ENCODE measurements at places on chromosomes 4 and X.

DNA sequence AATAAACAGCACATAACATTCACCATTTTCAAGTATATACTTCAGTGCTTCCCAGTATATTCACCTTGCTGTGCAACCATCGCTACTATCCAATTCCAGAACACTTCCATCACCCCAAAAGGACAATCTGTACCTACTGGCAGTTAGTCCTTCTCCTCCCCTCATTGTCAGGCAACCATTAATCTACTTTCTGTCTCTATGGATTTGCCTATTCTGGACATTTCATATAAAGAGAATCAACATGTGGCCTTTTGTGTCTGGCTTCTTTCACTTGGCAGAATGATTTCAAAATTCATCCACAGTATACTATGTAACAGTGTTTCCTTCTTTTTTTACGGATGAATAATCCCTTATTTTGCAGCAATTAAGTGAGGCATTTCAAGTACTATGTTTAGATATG is 189.4 kb downstream of the FBXW7 start:
- DNase-seq: no peak

DNA sequence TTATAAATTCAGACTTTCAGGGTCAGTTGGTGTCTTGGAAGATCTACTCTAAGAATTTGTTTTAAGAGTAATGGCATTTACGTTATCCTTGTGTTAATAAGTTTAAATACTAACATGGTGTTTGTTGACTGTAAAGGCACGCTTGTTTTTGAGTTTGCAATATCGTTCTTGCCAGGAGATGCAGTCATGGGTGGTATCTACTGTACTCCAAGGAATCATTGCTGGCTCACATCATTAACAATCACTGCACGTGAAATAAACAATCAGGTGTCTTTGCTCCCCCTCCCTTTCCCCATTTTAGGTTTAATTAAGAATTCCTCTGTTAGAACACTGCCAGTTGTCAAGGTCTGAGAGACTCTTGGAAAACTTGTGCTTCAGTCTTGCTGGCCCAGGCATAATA is 1.6 kb downstream of the HHIP start:
- no peak for DNase-seq

GRCh38 chrX:10175319-10175871 is 18.6 kb downstream of the CLCN4 start:
- no peak for DNase-seq

DNA sequence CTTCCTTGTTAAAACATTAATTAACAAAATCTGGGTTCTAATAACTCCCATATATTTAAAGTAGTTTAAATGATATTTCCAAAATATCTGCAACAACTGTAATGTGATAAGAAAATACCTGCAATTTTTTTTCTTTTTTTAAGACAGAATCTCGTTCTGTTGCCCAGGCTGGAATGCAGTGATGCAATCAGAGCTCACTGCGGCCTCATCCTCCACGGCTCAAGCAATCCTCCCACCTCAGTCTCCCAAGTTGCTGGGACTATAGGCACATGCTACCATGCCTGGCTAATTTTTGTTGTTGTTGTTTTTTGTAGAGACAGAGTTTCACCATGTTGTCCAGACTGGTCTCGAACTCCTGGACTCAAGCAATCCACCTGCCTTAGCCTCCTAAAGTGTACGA is 45.7 kb upstream of the NSUN7 start:
- no peak for DNase-seq

DNA sequence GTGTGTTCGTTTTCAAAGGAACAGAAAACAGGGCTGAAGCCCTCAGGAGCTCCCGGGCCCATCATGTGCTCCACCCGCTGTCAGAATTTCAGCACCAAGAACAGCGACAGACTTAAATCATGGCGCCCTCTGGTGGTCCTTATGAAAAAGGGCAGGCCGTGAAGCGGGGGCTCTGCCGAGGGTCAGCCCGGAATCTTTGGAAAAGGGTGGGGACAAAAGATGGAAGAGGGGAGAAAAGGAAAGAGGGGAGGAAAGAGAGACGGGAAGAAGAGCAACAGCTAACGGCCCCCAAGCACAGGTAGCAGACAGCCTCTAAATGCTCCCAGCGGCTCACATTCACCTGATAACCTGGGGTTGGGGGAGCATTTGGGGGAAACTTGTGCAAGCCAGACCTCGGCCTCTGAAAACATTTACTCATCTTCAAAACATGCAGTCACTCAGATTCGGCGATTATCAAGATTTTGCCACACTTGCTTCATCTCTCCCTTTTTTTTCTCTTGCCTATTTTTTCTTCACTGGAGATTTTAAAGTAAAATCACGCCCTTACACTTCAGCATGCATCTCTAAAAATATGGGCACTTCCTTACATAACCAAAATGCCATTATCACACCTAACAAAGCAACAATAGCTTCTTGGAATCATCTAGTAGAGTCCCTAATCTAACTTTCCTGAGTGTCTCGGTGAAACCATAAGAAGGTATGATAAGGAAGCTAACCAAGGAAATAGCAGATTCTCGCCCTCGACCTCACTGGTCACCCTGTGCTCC is 28.1 kb upstream of the MAN2B2 start:
- DNase-seq: peak; percentile 72

- DNase-seq: no peak
Measured at GRCh38 chrX:16137416-16138107, 14.2 kb downstream of the GRPR start.

DNA sequence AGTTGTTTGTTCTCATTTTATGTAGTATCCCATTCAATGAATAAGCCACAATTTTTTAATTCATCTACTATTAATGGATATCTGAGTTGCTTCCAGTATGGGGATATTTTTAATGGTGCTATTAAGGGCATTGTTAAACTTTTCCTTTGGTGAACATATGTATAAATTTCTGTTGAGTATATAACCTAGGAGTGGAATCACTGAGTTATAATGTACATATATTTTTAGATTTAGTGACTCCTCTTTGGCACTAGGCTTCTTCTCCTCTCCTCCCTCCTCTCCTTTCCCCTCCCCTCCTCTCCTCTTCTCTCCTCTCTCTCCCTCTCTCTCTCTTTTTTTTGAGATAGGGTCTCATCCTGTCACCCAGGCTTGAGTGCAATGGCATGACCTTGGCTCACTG is 26.4 kb downstream of the RBM47 start:
- no peak for DNase-seq

- no peak for DNase-seq
Measured at GRCh38 chrX:115413246-115413878, 123.8 kb downstream of the LUZP4 start.

- DNase-seq: no peak
Measured at GRCh38 chr4:68489338-68489737, 42.1 kb downstream of the TMPRSS11E start.

- no peak for DNase-seq
Measured at GRCh38 chr4:81195475-81195874, 19.5 kb downstream of the PRKG2 start.

GRCh38 chr4:147247579-147247978 is 233.3 kb upstream of the EDNRA start:
- no peak for DNase-seq

DNA sequence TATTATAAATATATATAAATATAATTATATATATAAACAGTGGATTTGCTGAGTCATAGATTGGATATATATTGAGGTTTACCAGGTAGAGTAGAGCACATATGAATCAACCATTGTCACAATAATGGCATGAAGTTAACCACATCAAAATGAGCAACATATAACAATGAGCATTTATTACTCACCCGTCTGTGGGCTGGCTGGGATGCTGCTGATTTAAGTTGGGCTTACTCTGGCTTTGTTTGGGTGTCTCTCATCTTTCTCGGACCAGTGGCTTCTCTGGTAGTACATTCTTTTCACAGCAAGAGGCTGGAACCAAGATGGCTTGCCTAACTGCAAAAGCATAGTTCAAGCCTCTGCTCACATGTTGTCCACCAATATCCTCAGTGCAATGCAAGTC is 111.7 kb upstream of the TAPT1 start:
- no peak for DNase-seq

- peak; percentile 26 for DNase-seq
Measured at GRCh38 chr4:22029803-22030202, 81.2 kb upstream of the KCNIP4 start.

DNA sequence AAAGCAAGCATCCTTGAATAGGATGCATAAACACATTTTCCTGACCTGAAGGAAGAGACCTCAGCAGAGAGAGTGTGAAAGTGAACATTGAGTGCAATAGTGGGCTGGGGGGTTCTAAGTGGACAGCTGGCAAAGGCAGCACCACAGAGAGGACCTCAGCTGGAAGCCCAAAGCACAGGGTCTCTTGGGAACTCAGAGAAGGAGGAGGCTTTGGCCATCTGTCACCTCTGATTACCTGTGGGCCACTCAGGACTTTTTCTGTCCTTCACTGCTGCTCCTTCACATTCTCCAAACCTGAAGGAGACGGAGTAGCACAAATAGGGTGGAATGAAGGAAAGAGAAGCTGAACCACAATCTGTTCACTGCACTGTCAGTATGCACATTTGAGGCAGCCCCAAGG is 37.9 kb upstream of the FAT4 start:
- DNase-seq: no peak

DNA sequence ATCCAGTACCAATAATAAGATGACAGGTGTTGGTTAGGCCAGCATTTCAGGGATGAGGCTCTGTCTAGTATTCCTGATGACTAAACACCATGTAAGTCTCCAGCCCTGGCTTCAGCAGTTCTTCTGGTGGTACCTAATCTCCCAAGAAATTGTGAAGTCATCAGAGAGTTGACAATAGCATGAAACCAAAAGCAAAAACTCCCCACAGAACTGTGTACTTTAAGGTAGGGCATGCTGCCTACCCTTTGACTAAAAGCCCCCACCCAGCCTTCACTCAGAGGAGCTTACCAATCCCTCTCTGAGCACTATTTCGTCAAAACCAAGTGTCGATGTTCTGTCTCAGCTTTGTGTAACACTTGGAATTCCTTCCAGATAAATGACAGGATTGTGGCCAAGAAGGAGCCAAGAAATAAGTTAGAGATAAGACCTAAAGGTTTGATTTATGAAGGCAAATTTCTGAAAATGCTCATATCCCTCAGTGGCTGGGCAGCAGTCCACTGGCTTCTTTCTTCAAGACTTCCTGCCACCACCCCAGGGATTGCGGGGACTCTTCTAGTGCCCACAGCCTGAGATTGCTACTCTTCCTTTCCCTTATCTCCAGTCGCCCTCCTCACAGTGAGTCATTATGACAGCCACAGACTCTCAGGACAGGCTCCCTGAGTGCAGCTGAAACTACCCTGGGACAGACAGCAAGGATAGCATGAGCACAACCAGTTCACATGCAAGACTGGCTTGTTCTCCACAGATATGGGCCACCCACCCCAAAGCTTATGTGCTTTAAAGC is 67.3 kb upstream of the LHFPL1 start:
- DNase-seq: no peak

DNA sequence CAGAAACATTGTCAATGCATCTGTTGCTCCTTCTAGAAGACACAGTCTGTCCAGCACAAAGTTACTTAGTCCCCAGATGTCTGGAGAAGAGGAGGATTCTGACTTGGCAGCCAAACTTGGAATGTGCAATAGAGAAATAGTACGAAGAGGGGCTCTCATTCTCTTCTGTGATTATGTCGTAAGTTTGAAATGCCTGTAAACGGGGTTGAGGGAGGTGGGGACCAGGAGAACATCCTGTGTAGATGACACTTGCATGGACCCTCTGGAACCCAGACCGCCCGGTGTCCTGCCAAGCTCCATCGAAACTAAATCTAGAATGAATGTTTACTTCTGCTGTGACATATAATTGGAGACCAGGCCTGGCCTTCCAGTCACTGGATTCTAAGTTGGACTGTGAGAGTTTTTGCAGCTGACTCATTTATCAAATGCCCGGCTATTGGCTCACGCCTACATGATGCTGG is 45.0 kb upstream of the MSANTD1 start:
- DNase-seq: no peak

DNA sequence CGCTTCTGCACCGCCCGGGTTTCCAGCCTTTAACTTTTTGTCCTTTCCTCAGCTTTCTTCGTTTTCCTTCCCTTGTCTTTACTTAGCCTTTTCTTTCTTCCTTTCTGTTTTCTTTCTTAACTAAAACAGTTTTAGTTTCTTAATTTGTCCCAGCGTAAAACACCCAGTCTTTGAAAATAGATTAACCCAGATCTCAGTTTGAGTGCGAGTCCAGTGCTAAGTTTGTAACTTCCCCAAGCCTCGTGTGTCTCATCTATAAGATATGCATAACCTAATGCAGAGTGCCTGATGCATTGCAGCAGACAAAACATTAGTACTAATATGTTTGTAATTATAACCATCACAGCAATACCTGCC is 460 bp upstream of the GEMIN8 start:
- no peak for DNase-seq

DNA sequence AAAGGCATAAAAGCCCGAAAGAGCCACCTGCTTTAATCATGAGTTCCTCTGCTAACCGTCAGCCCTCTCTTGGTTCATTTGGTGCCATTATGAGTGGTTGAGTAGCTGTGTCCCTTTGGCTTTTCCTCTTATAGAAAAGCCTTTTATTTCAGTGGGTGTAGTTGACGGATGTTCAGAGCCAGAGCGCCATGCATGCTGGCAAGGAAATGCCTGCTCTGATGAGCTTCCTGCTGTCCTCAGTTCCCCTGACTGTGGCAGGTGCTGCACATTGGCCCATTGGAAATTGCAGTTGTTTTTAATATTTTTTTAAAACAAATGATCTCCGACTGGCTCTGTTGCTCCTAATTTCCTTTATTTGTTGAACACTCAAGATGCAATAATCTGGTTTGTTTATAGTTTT is 77.3 kb upstream of the LIMCH1 start:
- DNase-seq: no peak

- DNase-seq: peak; percentile 58
Measured at GRCh38 chr4:1855333-1856070, 454 bp downstream of the LETM1 start.

GRCh38 chr4:152207378-152207720 is 328.5 kb downstream of the FBXW7 start:
- no peak for DNase-seq

DNA sequence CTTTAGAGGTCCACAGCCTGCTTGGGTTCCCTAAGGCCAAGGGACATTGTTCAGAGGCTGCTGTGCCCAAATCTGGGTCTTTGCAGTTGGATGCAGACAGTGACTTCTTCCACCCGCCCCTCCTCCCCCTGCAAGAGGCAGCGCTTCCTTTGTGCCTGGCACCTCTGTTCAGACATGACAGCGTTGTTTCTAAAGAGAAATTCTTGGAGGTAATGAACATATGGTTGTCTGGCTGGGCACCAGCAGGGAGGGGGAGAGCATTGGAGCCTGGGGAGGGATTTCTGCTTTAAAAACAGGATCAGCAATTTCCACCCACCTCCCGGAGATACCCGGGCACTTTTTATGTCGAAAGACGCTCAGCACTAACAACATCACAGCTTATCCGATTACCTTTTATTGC is 51.5 kb downstream of the PSAPL1 start:
- no peak for DNase-seq

GRCh38 chrX:20666331-20666730 is 399.6 kb upstream of the RPS6KA3 start:
- no peak for DNase-seq

DNA sequence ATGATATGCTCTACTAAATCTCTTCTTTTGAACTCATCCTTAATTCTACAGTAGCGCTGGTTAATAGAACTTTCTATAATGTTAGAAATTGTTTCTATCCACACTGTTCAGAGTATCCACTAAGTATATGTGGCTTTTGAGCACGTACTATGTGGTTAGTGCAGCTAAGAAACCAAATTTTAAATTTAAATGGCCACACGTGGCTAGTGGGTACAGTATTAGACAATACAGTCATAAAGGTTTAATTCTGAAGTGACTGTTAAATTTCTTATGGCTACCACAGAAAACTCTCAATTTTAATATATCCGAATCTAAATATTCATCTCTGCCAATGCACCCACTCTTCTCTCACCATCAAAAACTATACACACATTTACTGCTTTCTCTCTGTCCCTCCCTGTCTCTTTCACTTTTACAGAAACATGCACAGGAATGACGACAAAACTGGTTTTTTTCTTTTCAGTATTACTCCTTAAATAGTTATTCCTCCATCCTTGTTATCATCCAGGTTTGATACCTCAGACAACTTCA is 583.9 kb downstream of the KCTD8 start:
- DNase-seq: no peak

All from nephron progenitor cell (in vitro differentiated cells).